WTC11 (cell line): ENCODE measurements at places on chromosomes 6 and 20.

DNA sequence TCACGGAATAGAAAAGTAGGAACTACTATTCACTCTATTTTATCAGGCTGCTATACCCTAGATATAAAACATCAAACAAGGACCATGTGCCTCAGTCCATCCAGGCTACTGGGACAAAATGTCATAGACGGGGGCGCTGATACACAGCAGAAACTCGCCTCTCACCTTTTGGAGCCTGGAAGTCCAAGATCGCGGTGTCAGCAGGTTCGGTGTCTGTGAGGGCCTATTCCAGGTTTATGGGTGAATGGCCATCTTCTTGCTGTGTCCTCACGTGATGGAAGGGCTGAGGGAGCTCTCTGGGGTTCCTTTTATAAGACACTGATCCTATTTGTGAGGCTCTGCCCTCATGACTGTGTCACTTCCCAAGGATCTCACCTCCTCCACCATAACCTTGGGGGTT lies 89.5 kb downstream of the DLL1 start:
- DNase-seq = no peak

DNA sequence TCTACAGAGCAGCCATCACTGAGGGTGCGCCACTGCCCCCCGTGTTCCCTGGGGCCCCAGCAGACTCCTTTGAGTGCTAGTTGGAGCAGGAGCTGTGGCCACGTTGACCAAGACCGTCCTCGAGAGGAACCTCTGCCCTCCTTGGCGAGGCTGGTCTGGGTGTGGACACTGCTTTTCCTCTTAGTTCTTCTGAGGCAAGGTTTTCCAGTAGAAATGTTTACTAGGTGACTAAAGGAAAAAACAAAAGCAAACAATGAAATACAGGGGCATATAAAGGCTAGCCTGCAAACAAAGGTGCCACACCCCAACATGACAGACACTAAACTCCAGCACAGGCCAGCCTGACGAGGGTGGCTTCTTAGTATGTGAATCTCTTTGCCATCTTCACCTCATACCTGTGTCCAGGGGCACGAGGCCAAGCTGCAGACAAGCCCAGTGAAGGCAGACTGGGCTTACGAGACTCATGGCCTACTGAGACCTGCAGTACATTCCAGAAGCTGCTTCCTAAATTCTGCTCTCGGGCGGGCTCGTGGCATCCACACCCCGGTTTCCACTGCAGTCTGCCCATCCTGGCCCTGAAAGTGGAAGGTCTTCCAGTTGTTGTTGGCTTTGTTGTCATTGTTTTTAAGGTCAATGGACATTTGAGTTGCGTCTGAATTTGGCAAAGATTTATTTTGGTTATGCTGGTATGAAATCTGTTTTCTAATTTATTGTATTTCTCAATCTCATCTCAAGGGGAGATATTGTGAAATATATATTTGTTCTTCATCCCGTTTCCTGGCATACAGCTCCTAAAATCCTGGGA lies 39.2 kb downstream of the FAM50B start:
- no peak for DNase-seq

DNA sequence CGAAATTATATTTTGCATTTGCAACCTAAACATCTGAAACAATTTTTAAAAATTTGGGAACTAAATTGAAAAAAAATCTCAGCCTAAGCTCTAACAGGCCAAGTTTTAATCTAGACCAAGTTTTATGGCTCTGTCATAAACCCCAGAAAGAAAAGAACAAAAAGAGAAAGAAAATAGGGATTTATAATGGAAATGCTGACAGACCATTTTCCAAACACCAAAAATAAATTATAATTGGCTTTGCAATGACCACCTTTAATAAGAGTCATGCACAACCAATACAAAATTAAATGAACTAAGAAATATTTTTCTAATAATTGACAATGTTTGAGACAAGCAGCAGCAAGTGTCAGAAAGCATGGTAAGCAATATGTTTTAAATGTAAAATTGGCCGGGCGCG lies 72.6 kb downstream of the WDR27 start:
- no peak for DNase-seq

- no peak for DNase-seq
Measured at GRCh38 chr6:114040871-114041270, 69.9 kb upstream of the HDAC2 start.

DNA sequence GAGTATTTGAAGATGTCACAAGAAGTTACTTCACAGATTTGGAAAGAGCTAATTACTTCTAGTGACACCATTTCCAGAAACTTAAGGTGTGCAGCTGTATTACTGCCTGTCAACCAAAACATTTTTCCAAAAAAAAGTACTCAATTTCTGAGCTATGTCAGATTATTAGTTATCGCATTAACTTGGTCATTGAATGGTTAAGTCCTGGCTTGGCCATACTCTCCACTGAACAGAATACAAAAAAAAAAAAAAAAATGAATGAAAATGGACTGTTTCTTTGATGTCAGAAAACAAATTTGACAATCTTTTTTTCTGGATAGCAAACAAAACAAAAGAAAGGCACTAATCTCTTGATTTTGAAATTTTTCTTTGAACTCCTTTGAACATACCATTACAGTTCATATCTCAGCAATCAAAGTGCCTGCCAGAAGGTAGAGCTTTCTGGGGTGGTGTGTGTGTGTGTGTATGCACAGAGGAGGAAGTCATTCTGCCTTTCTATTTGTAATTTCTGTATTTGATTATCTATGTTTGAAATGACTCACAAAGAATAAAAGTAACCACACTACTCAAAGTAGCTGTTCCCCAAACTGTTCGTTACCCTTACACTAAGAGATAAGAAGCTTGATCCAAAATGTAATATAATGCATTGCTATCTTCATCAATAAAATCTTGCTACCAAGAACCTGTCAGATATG lies 210.8 kb upstream of the FUT9 start:
- no peak for DNase-seq

GRCh38 chr6:146191612-146192011 lies 162.8 kb downstream of the GRM1 start:
- DNase-seq = no peak
